A549 treated with CORT108297 at 1 μM for 4 hours (cell line): ENCODE measurements at places on chromosomes 7 and 10. TPM values are rescaled to one million over a fixed set of nuclear protein-coding genes. Genes with fewer than 3 reads are reported as not detected.

NPY gene
- total RNA-seq, result not detected in 5 replicates

TAC1 gene
- not detected in 5 replicates for total RNA-seq

SPDYE16 gene
- total RNA-seq, result 0.03 to 0.14 TPM (median 0.05 TPM) in 3 of 5 replicates, not detected in the others

GBX1 gene
- 0.10 to 0.18 TPM in 2 of 5 replicates, not detected in the others for total RNA-seq

EGR2 gene
- total RNA-seq, result 0.27 to 0.53 TPM (median 0.38 TPM) in 5 replicates

LOXL4 gene
- total RNA-seq, result 1.2 to 1.8 TPM (median 1.3 TPM) in 5 replicates

SPDYE11 gene
- not detected in 5 replicates for total RNA-seq

ANKRD22 gene
- 0.27 to 0.54 TPM (median 0.34 TPM) in 5 replicates for total RNA-seq
